ENCODE measurements at places on chromosomes 6 and 20.
A peak's percentile ranks its signal among the peaks of the same experiment; 100 is the strongest.

DNA sequence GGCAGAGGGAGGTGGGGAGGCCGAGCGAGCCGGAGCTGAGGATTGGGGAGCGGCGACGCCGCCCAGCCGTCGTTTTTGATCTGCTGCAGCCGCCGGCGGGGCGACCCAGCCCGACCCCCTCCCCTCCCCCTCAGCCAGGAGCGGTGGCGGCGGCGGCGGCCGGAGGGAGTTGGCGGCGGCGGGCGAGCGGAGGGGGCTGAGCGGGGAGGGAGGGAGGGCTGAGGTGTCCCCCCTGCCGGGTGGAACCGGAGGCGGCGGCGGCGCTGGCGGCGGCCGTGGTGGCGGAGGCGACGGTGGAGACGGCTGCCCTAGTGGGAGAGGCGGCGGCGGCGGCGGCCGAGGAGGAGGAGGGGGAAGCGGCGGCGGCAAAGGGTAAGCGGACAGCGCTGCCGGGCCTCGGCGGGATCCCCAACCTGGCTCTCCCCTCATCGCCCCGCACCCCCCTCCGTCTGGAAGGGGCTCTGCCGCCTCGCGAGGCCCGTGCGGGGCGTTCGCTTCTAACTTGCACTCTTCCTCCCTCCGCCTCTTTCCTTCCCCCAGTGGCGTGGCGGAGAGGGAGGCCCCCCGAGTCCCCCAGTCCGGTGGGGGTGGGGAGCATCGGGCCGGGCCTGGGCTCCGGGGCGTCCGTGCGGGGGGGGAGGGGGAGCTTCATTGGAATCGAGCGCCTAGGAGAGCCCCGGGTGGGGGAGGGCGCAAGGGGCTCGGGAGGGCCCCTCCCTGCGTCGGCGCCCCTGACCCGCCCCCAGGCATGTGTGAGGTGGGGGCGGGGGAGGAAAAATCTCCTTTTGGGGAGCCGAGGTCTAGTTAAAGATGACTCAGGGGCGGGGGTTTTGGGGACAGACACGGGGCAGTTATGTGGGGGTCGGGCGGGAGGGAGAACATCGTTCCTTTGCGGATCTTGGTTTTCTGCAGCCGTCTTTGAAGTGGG is at the start of gene TAB2:
TAB2 (plus strand) TSS at position 69 of the 928 bp plus-strand sequence. CDS start 52,286 bp downstream, outside the sequence.
- DNase-seq, result peak; percentile 80

GRCh38 chr6:226516-227073 is 65.7 kb upstream of the DUSP22 start:
- DNase-seq, result no peak

- DNase-seq, result no peak
These were observed 22.4 kb downstream of the ZMYND8 start for GRCh38 chr20:47334022-47334551.

DNA sequence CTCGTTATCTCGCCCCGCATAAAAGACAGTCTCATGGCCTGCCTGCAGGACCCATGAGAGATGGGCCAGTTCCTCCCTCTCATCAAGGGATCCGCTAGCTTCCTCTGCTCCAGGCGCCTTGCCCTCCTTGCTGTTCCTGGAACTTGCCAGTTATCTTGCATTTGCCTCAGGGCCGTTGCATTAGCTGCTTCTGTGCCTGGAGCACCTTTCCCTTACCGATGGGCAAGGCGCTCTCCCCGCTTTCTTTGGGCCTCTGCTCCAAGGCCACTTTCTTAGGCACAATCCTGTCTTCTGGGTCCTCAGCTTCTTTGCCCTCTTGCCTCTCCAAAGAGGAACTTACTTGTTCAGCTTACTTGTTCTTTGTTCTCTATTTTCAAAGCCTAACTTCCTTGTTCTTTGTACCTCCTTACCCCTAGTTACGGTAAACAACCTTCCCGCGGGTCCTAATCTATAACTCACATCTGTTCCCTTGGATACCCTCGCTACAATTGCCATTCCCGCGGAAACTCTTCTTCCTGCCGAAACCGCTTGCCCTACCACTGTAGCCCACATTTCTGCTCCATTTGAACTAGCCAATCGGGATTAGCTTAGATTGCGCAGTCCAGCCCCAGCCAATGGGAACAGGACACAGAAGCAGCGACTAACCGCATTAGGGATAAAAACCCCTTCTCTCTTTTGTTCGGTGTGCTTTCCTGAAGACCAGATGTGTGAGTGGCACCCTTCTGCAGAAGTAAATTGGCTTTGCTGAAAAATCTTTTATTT is 887 bp upstream of the NSFL1C start:
- DNase-seq, result no peak

DNA sequence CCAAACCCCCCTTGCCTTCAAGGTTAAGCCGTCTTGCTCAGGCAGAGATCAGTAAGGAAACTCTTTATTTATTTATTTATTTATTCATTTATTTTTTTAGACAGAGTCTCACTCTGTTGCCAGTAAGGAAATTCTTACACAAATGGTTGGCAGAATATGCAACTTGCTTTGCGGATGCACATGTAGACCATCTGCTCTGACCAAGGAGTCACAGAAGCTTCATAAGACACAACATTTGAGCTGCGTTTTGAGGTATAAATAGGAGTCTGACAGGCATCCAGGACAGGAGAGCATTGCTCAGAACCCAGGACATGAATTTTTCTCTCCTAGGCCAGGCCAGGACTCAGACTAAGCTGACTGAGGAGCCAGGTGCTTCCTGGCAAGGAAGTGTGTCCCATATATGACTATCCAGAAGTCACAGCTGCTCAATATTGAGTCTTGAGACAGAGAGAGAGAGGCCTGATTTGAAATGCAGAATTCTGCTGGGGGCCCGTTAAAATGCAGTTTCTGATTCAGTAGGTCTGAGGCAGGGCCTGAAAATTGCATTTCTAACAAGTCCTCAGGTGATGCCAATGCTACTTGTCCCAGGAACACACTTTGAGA is 43.9 kb downstream of the HLA-A start:
- no peak for DNase-seq

- DNase-seq, result no peak
These were observed 14.0 kb upstream of the GMPR start for GRCh38 chr6:16224409-16224808.
